ENCODE measurements at places on chromosomes 2 and 18. TPM values are rescaled to one million over a fixed set of nuclear protein-coding genes. Genes with fewer than 3 reads are reported as not detected.
A peak's percentile ranks its signal among the peaks of the same experiment; 100 is the strongest.

DNA sequence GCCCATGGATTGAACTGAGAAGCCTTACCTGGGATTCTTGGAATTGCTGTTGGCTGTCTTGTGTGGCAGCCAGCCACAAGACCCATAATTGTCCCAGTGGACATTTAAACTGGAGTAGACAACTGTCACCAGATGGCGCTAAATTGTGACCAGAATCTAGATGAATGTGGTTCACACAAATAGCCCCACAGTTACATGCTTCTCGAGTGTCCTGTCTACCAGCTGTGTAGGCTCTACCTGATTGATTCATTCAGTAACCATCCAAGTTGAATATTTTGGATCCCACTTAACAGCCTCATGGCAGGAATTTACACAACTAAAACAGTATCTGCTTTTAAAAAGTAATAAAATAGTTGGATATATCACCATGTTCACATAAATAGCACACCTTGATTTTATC, 73.2 kb downstream of the MAP4K4 start:
- no peak for DNase-seq

CABYR gene
- 6.7 TPM for total RNA-seq

DNA sequence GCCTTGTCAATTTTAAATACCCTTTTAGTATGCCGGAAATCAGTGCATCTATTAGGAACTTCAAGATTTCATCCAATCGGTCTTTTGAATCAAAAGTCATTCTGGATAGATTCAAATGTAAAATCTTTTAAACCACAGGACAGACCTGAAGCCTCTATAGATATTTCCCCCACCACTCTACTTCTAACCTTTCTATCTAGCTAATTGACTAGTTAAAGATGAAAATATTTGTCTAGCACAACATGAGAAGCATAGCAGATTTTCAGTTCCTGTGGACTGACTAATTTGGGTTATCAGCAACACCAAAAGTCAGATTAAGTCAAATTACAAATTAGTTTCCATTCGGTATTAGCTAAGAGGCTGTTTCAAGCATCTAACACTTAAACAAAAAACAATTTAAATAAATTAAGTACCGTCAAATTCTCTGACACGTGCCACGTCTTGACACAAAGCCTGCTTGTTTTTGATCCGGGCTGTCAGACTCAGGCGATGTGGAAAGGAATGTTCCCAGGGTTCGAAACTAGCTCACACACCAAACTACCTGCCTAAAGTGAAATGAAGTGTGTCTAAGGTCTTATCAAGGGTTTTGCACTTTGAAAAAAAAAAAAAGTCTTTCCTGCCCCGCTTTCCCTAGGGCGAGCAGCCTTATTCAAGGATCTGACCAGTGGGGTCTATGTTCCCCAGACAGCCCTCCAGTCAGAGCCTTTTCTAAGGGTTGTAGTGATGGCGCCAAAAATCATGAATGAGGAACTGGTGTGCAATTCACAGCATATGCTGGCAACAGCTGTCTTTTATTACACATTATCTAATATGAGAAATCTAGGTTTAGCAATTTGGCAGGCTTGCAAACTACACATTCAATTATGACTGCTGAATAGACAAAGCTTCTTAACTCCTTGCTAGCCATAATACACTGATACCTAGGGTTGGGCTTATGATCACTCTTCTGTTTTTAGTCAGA, 4.7 kb downstream of the CYTIP start:
- DNase-seq, result no peak

- no peak for DNase-seq
Measured at GRCh38 chr18:25866331-25866730, 224.1 kb downstream of the SS18 start.

RAB6C gene
- 0.34 TPM for total RNA-seq

MYO7B gene
- 0.78 TPM for total RNA-seq

DNA sequence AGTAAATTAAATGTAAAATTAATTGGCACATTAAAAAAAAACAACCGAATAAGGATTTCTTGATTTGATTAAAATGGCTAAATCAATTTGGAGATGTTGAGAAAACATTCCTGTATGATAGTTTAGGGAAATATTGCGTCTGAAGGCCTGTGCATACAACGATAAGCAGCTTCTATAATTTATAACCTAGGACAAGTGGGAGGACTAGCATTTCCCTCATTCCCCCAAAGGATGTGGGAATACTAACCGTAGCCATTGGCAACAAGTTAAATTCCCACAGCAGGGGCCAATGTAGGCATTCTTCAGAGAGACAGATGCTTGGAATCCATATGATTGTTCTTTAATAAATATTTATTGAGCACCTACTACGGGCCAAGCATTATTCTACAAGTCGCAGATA, 134.5 kb downstream of the NYAP2 start:
- DNase-seq, result no peak

GRCh38 chr2:233006648-233007047, 6.4 kb downstream of the NGEF start:
- DNase-seq, result peak; percentile 32

POTEE gene
- 0.29 TPM for total RNA-seq

RAD51AP2 gene
- not detected for total RNA-seq

GRCh38 chr18:30404422-30404821, 638.1 kb downstream of the DSC3 start:
- no peak for DNase-seq

ID2 gene
- total RNA-seq, result 62.3 TPM

DNA sequence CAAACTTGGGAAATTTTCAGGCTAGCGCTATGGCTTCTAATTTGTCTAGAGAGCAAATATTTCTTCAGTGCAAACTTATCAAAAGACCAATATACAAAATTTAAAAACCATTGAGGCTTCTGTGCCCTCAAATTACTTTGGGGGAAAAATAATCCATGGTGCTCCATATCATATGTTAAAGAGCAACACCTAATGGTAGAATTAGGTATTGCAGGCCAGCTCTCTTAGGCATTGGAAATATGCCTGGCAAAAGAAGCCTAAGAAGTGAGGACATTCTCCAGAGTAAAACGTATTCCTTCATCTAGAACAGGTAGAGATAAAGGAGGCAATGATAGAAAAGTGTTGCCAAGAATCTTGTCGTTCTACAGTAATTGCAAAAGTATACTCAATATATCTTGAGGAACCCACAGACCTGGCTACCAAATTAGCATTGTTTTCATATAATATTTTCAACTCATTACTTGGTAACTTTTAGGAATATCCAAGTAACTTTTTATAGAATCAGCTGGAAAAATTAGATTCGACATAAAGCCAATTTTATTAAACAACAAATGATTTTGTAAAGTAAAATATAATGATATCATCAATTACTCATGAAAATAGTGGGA, 401.1 kb downstream of the BCL11A start:
- no peak for DNase-seq

GRB14 gene
- 6.7 TPM for total RNA-seq

DNA sequence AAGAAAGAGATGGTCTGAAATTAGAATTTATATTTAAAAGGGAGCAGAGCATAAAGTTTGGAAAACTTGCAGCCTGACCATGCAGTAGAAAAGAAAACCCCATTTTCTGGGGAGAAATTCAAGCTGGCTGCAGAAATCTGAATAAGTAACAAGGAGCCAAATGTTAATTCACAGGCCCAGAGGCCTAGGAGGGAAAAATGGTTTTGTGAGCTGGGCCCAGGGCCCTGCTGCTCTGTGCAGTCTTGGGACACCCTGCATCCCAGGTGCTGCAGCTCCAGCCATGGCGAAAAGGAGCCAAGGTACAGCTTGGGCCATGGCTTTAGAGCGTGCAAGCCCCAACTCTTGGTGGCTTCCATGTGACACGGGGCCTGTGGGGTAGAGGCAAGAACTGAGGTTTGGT, 41.3 kb downstream of the CFAP36 start:
- DNase-seq, result no peak

DNA sequence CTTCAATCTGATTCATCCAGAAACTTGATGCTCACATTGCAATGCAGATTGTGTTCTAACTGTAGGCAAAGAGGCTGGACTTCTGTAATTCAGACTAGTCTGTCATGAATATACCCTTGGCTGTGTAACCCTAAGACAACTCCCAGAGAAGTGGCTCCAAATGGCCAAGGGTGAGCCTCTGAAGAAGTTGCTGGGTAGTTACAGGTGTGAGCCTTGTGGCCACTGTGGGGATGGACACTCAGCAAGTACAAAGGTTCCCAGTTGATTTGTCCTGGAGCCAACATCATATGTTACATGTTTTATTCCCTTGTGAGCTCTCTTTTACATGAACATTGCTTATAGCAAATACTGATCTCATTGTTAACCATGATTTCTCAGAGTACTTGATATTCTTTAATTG, 94.8 kb upstream of the KCNJ3 start:
- no peak for DNase-seq

DNA sequence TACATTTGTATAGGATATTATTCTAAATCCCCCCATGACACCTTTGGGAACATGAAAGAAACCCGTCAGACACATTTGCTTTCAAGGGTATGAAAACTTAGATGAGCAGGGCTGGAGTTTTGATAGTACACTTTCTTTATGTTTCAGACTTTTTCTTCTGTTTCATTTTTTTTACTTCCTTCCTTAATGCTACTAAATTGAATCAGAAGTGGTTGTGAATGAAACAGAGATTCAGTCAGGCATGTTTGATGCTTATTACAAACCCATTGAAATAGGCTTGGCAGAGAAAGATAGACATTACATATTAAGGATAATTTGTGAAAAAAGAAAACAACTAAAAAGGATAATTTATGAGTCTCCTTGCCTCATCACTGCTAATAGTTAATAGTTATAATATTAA, 26.8 kb downstream of the SLC30A6 start:
- DNase-seq, result no peak

DNA sequence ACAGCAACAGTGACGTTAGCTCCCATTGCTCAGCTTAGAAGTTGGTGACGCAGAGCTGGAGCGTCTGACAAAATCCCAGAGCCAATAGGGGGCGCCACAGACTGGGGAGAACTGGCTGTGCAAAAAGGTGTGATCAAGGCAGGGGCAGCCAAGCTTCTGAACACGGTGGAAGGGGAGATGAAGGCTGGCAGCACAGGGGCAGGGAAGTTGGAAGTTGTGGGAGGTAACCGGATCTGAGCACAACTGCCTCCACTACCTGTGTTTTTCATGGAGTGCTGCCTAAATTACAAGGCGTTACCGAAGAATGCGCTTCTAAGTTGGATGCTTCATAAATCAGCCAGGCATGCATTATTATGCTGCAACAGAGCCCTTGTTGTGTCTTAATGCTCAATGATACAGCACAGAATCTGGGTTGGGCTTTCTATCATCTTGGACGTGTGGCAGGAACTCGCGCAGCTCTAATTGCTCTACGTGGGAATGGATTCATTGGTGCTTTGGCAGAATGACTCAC, 370.0 kb downstream of the SLC4A3 start:
- no peak for DNase-seq

GRCh38 chr2:210681491-210681890, 125.1 kb downstream of the CPS1 start:
- no peak for DNase-seq

LOXL3 gene
- total RNA-seq, result 6.4 TPM

GRCh38 chr2:168736649-168737445, 65.6 kb upstream of the NOSTRIN start:
- no peak for DNase-seq

- DNase-seq, result no peak
Measured at GRCh38 chr2:142937347-142937746, 59.9 kb downstream of the KYNU start.

SLC5A7 gene
- 3.7 TPM for total RNA-seq

GRCh38 chr2:213740453-213740852, 456.2 kb downstream of the SPAG16 start:
- DNase-seq, result no peak

CAMKMT gene
- total RNA-seq, result 23.6 TPM

DNA sequence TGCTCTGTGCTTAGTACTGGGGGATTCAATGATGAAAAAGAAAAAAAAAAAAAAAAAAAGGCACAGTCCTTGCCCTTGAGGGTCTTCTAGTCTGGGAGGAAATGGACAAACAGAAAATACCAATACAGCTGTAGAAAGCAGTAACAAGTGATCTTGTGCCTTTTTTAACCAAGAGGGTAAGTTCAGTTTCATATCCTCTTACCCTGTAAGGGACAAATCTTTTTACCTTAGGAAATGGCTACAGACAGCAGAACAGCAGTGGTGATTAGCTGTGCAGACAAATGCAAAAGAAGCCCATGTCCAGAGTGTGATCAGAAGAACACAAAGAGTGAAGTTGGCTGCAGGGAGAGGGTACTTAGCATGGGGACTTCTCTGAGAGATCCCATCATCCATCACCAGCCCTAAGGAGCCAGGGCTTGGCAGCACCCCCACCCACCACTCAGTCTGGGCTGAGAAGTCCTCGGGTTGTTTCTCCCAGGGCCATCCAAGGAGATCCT, 102.9 kb downstream of the ALPK2 start:
- DNase-seq, result no peak

DNA sequence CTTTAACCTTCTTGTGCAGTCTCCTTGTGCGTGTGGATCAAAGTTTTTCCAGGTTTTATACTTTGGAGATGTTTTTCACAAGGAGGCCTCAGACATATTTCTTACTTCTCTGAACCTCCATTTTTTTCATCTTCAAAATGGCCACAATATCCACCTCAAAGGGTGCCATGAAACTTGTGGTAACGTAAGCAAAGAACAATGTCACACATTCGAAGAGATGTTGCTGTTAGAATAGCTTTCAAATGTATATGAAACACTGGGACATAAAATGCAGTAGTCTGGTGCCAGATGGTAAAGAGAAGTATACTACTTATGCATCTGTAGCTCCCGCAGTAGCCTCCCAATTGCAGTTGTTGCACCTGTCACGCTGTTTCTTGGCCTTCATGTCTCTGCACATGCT, 2.6 kb upstream of the KRCC1 start:
- DNase-seq, result no peak

GRCh38 chr2:158041400-158041799, 60.3 kb upstream of the UPP2 start:
- DNase-seq, result no peak

DNA sequence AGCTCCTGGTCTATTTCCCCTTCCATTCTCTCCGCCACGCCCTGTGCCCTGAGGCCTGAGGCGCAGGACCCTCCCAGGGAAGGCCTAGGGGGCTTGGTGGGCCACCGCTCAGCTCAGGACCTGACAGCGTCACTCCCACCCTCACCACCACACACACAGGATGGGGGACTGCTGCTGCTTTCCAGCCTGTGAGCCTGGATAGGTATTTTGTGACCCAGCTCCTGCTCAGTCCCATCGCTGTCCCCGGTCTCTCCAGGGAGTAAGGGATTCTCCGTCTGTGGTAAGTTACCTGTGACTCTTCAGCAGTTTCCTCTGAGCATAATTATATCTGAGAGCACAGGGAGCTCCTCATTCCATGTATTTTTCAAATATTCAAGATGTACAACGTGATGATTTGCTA, 16.3 kb downstream of the FAM228A start:
- DNase-seq, result no peak

GRCh38 chr2:234483568-234484251, 13.2 kb downstream of the ARL4C start:
- DNase-seq, result no peak

FTCDNL1 gene
- total RNA-seq, result 1.5 TPM

Measured in ureter (tissue), 1 donor.